ENCODE measurements at places on chromosomes 16 and 17.

- DNase-seq: peak; percentile 36
Observed at GRCh38 chr17:81241648-81242420, 2.7 kb downstream of the NDUFAF8 start.

GRCh38 chr16:67499106-67499505, 15.8 kb upstream of the AGRP start:
- DNase-seq: no peak

GRCh38 chr17:73788111-73788510, 143.9 kb upstream of the SDK2 start:
- DNase-seq: no peak

GRCh38 chr16:2079311-2079800, 31.6 kb downstream of the TSC2 start:
- no peak for DNase-seq

DNA sequence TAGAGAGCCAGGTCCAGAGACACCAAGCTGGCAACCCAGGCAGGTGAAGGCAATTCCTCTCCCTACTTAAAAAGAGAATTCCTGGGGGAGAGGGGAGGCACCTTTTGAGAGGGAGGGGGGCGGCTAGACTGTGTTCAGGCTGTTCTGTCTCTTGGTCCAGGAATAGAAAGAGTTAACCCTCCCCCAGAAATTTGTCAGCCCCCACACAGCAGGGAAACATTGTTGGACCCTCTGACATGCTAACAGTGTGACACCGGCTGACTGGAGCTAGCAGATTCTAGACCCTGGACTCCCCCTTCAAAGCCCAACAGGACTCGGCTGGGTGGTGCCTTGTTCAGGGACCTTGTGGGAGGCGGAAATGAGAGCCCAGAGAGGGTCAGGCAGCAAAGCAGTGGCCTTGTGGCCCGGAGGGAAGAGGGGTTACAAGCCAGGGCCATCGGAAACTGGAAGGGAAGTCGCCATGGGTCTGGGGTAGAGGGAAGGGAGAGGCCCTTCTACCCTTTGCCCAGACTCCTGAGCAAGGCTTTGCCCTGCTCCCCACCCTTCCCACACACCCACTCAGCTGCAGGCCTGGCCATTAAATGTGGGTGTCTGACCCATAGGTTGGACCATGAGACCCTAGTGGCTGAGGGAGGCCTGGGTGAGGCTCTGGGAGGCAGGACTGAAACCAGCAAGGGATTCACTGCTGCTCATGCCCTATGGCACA, 44.6 kb downstream of the RAI1 start:
- no peak for DNase-seq

GRCh38 chr16:67458121-67458641, 22.8 kb downstream of the ATP6V0D1 start:
- no peak for DNase-seq

- no peak for DNase-seq
Observed at GRCh38 chr17:40087049-40087794, 13.2 kb downstream of the NR1D1 start.

DNA sequence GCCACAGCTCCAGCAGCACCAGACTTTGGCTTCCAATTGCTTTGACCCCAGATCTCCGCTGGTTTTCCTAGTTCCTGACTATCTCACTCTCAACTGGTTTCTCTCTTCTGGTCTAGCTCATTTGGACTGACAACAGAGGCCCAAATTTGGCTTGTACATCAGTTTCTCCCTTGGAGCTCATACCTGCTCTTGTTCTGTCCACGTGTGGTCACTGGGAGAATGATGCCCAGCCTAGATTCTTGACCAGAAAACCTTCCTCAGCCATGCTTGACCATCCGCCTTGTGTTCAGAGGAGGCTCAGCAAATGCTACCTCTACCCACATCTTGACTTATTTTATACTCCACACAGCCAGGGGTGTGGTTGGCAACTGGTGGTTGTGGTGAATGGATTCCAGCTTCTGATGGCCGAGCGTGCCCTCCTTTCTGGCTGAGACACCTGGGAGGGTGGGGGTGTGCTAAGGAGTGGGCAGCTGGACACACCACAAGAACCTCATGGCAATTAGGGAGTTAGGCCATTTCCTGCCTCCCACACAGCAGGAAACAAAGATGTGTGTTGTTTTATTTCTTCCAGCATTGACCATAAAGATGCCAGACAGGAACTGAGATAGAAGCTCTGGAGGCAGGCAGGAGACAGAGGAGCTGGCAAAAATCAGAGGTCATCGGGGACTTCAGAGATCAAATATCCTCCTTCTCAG, 93.8 kb upstream of the FAM20A start:
- no peak for DNase-seq

GRCh38 chr17:81309140-81309858, 14.2 kb upstream of the SLC38A10 start:
- DNase-seq: no peak

DNA sequence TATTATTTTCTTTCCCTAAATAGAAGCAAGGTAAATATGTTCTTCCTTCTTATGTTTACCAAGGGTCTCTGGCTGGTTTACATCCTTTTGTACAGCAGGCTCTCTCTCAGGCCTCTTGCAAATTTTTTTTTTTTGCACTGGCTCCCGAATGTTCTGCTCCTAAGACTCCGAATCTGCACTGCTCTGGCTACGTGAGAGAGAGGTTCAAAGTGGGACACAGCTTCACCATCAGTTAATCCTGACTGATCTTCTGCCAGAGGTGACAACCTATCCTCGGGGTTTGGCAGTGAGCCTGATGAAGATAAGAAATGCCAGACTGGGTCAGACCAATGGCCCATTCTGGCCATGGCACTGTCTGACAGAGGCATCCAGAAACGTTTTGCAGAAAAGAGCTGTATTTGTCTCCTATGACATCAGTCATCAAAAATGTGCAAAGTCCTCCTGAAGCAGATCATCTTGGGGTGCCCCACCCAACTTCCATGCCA, 136.9 kb downstream of the GRIN2A start:
- no peak for DNase-seq

DNA sequence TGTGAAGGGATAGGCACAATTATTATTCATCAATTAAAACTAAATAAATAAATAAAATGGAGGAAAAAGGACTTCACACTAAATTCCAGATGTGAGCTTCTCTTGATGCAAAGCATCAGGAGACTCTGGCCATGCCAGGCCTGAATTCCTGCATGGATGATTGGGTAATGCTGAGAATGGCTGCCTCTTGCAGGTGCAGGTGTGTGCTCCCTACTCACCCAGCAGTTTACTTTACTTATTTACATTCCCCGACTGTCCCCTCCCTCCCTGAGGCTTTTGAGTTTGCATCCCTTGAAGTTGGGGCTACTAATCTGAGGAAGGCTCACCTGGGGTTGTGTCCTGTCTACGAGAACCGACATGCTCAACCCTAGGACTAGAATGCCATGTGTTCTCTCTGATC, 200.4 kb downstream of the SHISA9 start:
- no peak for DNase-seq

DNA sequence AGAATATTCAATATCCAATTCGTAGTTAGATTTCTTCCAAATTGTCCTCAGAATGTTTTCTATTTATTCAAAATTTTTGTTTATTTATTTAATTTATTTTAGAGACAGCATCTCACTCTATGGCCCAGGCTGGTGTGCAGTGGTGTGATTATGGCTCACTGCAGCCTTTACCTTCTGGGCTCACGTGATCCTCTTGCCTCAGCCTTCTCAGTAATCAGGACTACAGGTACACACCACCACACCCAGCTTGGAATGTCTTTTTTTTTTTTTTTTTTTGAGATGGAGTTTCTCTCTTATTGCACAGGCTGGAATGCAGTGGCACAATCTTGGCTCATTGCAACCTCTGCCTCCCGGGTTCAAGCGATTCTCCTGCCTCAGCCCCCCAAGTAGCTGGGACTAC, 3.5 kb upstream of the DRG2 start:
- no peak for DNase-seq

- no peak for DNase-seq
Observed at GRCh38 chr17:57506774-57507127, 238.3 kb downstream of the CCDC182 start.

- DNase-seq: no peak
Observed at GRCh38 chr16:68470461-68471150, 22.3 kb upstream of the SMPD3 start.

GRCh38 chr16:20327444-20328041, at the start of gene GP2:
Gene GP2 (minus strand): TSS chr16:20327513. CDS start chr16:20326431, 1,082 bp downstream.
- no peak for DNase-seq

GRCh38 chr17:34658811-34659560, 79.6 kb downstream of the TMEM132E start:
- no peak for DNase-seq

DNA sequence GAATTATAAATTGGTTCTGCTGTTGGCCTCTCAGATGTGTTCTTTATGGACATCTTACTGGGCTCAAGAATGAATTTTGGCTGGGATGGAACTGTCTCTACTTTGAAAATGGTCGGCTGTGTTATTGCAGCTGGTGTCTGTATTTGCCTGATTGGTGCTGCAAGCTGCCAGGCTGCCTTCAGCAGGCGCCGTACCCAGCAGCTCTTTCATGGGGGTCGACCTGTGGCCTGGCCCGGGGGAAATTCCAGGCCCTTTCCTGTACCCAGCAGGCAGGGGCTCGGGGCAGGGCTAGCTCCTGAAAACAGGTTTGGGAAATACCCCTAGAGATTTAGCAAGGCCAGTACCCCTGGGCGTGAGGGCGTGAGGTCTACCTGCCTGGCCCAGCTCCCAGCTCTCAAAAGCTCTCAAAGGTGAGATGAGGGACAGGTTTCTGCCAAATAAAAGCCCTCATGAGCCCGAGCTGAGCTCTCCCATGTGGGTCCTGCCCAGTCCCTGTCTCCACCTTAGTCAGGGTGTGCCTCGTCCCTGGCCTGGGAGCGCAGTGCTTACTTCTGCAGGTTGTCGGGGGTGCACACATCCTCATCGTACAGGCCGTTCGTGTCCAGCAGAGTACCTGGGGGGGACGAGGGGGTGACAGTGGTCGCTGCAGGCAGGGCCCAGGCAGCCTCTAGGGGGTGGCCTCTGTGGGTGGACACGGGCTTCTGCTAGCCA, 52.3 kb downstream of the PRMT7 start:
- DNase-seq: no peak

- no peak for DNase-seq
Observed at GRCh38 chr16:83624429-83625120, 183.2 kb upstream of the HSBP1 start.

- DNase-seq: no peak
Observed at GRCh38 chr16:66382171-66382965, 15.9 kb downstream of the CDH5 start.

DNA sequence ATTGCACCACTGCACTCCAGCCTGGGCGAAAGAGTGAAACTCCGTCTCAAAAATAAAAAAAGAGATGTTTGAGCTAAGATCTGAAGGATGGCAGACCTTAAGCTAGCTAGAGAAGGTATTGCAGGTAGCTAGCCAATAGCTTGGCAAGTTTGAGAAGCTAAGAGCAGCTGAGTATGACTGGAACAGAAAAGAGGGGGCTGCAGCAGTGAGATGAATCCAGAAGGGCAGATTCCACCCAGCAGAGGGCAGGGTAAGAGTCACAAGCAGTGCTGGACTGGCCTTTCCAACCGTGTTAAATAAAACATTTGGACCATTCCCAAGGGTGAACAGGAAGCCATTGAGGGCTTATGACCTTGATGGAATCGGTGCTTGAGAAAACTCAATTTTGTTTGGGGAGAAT, 5.7 kb upstream of the PHAF1 start:
- no peak for DNase-seq

GRCh38 chr17:82685291-82685690, 13.2 kb downstream of the RAB40B start:
- DNase-seq: no peak

DNA sequence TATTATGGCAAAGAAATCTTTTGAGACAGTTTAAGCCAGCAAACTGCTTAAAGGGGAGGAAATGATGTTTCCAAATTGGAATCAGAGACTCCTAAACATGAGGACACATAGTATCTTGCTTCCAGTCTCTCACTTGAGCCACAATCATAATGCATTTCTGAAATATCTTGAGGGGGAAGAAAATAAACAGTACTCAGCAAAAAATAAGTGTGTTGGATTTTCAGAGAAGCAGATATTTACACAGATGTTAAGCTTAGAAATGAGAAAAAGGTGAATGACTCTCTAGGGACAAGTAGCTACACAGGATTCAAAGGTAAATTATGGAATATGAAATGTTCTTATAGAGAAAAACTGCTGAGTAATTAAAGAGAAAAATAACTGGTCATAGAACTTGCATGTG, 1583.6 kb downstream of the CDH8 start:
- no peak for DNase-seq

- no peak for DNase-seq
Observed at GRCh38 chr17:67528751-67529436, 151.8 kb downstream of the PITPNC1 start.

DNA sequence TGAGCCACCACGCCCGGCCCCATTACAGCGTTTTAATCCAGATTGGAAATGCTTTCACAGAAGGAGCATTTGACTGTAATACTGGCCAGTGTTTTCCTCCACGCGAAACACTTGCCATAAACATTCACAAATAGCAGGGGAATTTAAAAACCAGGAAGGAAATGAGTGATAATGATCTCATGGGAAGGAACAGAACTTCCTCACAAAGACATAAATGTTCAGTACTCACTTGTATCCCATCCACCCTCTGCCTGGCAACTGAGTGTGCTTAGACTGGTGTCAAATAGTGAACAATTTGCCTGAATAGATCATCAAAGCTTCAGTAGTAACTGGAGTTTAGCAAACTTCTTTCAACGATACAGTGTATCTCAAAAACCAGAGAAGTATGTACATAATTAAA, 54.1 kb downstream of the PSMD12 start:
- DNase-seq: no peak

- no peak for DNase-seq
Observed at GRCh38 chr17:75459590-75460267, 3.3 kb downstream of the TMEM94 start.

DNA sequence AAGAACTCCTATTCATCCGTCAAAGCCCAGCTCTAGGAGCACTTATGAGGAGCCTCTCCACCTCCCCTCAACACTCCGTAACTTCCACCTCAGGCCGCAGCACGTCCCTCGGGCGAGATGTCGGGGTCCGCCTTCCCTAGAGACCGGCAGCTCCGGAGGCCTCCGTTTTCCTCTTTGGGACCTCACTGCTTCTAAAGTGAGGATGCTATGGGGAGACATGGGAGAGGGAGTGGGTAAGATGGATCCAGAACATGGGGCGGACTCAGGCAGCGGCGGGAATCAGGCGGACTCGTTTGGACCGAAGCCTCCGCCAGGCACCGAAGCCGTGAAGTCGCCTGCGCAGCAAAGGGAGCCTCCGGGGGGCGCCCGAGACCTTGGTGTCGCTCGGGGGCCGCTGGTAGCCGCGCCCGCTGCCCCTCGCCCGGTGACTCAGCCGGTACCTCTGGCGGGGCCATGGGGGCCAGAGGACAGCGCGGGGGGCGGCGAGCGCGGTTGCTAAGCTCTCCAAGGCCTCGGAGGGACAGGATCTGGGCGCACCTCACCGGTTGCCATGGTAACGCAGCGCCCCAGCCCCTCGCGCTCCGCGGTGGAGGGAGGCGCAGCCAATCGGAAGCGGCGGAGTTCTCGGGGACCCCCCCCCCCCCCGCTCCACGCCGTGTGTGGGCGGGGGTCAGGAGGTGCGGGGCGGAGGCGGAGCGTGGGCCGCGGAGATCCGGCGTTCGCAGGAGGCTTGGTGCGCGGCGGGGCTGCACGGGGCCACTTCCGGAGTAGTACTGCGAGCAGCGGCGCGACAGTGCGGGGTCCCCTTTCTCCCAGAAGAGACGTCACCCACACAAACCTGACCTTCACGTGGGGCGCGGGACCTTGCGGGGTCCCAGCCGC, 1.3 kb upstream of the HIC1 start:
- DNase-seq: peak; percentile 62

- no peak for DNase-seq
Observed at GRCh38 chr17:33202021-33202420, 91.1 kb downstream of the ASIC2 start.

Data from stimulated activated CD4-positive, alpha-beta T cell treated with anti-CD3 and anti-CD28 coated beads, TNF-alpha, amount 100 ng/mL, for 4 hours (primary cell).